Upper lobe of right lung (tissue), 1 donor: ENCODE measurements at places on chromosomes 12 and 14. TPM values are rescaled to one million over a fixed set of nuclear protein-coding genes. Genes with fewer than 3 reads are reported as not detected.

The HPD gene
- 1.8 TPM for total RNA-seq

The SLC5A8 gene
- 2.8 TPM for total RNA-seq

The CABP1 gene
- 0.23 TPM for total RNA-seq

The KITLG gene
- total RNA-seq: 68.1 TPM

The EMC9 gene
- 10.5 TPM for total RNA-seq

The SERPINA12 gene
- not detected for total RNA-seq

The ARL1 gene
- total RNA-seq: 78.9 TPM

The WIF1 gene
- 171 TPM for total RNA-seq

The MYO1H gene
- total RNA-seq: 0.64 TPM

The BDKRB2 gene
- 1.5 TPM for total RNA-seq

The NGB gene
- total RNA-seq: not detected

The PROX2 gene
- total RNA-seq: not detected

The SYNDIG1L gene
- 2.9 TPM for total RNA-seq

The ENDOU gene
- total RNA-seq: 0.32 TPM

The SLC24A4 gene
- total RNA-seq: 1.6 TPM

The TAS2R42 gene
- total RNA-seq: not detected

The LRFN5 gene
- 1.0 TPM for total RNA-seq

The PTPRB gene
- 196 TPM for total RNA-seq

The ACOT4 gene
- total RNA-seq: 4.5 TPM

The VDR gene
- total RNA-seq: 28.7 TPM

The TESPA1 gene
- 6.7 TPM for total RNA-seq

The ASCL1 gene
- not detected for total RNA-seq

The STAB2 gene
- total RNA-seq: 2.6 TPM

The NUAK1 gene
- total RNA-seq: 40.8 TPM

The EML1 gene
- 42.2 TPM for total RNA-seq

The C12orf54 gene
- not detected for total RNA-seq

The SLC25A47 gene
- total RNA-seq: not detected

The DPF3 gene
- total RNA-seq: 0.90 TPM

The GXYLT1 gene
- total RNA-seq: 15.7 TPM

The MUCL1 gene
- total RNA-seq: not detected

The FOXG1 gene
- total RNA-seq: not detected

The FGF23 gene
- total RNA-seq: not detected

The PLEKHG7 gene
- total RNA-seq: not detected

The GPRC5D gene
- not detected for total RNA-seq

The SAMD15 gene
- 0.41 TPM for total RNA-seq

The NID2 gene
- 17.9 TPM for total RNA-seq

The RASAL1 gene
- 0.26 TPM for total RNA-seq

The OGFOD2 gene
- total RNA-seq: 13.7 TPM

The SIX6 gene
- total RNA-seq: not detected

The SSTR1 gene
- 9.2 TPM for total RNA-seq

The TMEM121 gene
- 1.5 TPM for total RNA-seq

The BICDL1 gene
- total RNA-seq: 20.6 TPM

The PTPRO gene
- total RNA-seq: 10.6 TPM

The KRT79 gene
- total RNA-seq: 5.4 TPM

The OR6C1 gene
- not detected for total RNA-seq

The SRRM4 gene
- total RNA-seq: 0.12 TPM

The CCDC38 gene
- not detected for total RNA-seq
